ENCODE measurements at places on chromosomes 7 and 10. TPM values are rescaled to one million over a fixed set of nuclear protein-coding genes. Genes with fewer than 3 reads are reported as not detected.

Gene CHRM2
- total RNA-seq, result not detected

Gene DCLRE1A
- 7.9 TPM for total RNA-seq

Gene LRRD1
- 0.19 TPM for total RNA-seq

Gene ANKRD30A
- total RNA-seq, result not detected

Gene PDAP1
- 129 TPM for total RNA-seq

Gene CTTNBP2
- not detected for total RNA-seq

Gene CALML5
- total RNA-seq, result not detected

Gene FFAR4
- total RNA-seq, result not detected

Gene OPN1SW
- total RNA-seq, result not detected

Gene HGF
- total RNA-seq, result not detected

Gene FOXP2
- not detected for total RNA-seq

Gene SRRM3
- not detected for total RNA-seq

Gene NPFFR1
- not detected for total RNA-seq

Gene ZNF467
- total RNA-seq, result not detected

Gene PTEN
- total RNA-seq, result 65.8 TPM

Gene HOXA6
- not detected for total RNA-seq

Gene CAMK2B
- 1.7 TPM for total RNA-seq

Gene CADPS2
- not detected for total RNA-seq

Gene CNOT4
- 20.1 TPM for total RNA-seq

Gene CCL26
- total RNA-seq, result not detected

Gene STK17A
- total RNA-seq, result 71.7 TPM

Gene GPR141
- not detected for total RNA-seq

Gene PNPLA8
- 26.2 TPM for total RNA-seq

Gene NPVF
- not detected for total RNA-seq

Gene HDAC9
- total RNA-seq, result 4.0 TPM

Gene GLCCI1
- total RNA-seq, result 29.1 TPM

Gene KLHDC10
- 21.3 TPM for total RNA-seq

Gene TAS2R5
- total RNA-seq, result 1.1 TPM

Gene GPR158
- not detected for total RNA-seq

Gene GNG11
- total RNA-seq, result not detected

Gene EN2
- not detected for total RNA-seq

Gene SLC26A5
- not detected for total RNA-seq

Gene HABP2
- not detected for total RNA-seq

Gene AZGP1
- total RNA-seq, result 0.43 TPM

Gene CCT6A
- total RNA-seq, result 232 TPM

Gene NKX6-2
- not detected for total RNA-seq

Gene NSUN5
- 32.2 TPM for total RNA-seq

Gene ATP5F1C
- total RNA-seq, result 181 TPM

Gene CAV2
- total RNA-seq, result 0.42 TPM

Gene LEP
- not detected for total RNA-seq

Gene GHRHR
- total RNA-seq, result not detected

Gene CALHM1
- total RNA-seq, result not detected

Gene OR13A1
- not detected for total RNA-seq

Gene CALCR
- total RNA-seq, result not detected

Gene GBX1
- total RNA-seq, result not detected

Gene TSPAN33
- total RNA-seq, result 0.67 TPM

Gene ANLN
- total RNA-seq, result 64.3 TPM

Gene FAM24A
- not detected for total RNA-seq

Gene KCNMA1
- 0.48 TPM for total RNA-seq

Gene TYW1B
- total RNA-seq, result 2.0 TPM

Gene NYAP1
- total RNA-seq, result 0.15 TPM

Gene PLEKHS1
- not detected for total RNA-seq

Gene CFAP58
- total RNA-seq, result 2.2 TPM

Gene EPHA1
- 1.8 TPM for total RNA-seq
